Activated CD4-positive, CD25-positive, alpha-beta regulatory T cell treated with anti-CD3 and anti-CD28 coated beads, Interleukin-2, amount 50 U/mL, for 24 hours (primary cell): ENCODE measurements at places on chromosomes 2 and 18.

GRCh38 chr2:233912691-233913423, 4.3 kb upstream of the TRPM8 start:
- no peak for ATAC-seq

DNA sequence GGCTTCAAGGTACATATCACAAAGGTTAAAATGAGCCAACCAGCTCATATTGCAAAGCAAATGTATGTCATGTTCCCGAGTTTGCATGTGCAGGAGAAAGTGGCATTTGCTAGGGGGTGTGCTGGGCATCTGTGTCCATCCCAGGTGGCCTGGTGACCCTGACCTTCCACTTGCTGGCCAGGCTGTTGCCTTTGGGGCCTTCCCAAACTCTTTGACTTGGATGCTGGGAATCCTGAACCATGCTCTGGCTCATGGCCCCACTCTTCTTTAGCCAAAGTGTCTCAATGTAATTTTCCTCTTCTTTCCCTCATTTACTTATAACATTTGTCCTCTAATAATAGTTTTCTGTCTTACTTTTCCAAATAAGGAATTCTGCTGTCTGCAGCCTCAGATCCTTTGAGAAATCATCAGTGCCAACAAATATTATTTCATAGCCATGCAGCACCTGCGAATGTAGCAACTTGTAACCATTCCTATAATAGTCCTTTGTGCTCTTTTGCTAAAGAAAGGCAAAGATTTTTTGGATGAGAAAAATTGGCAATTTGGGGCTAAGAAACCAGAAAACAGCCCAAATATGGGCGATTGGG, 64.2 kb downstream of the MTCL1 start:
- no peak for ATAC-seq

DNA sequence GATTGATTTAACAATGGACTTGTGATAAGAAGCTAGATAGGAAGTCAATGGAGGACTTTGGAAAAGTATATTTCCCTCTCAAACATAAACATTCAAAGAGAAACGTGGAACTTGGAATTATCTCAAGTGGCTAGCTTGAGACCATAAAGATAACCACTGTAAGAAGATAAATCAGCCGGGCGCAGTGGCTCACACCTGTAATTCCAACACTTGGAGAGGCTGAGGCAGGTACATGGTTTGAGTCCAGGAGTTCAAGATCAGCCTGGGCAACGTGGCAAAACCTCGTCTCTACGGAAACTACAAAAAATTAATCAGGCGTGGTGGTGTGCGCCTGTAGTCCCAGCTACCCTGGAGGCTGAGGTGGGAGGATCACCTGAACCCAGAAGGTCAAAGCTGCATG, 405.9 kb upstream of the ACVR2A start:
- ATAC-seq, result no peak

- no peak for ATAC-seq
Observed at GRCh38 chr18:22524783-22525182, 107.1 kb upstream of the CTAGE1 start.
